ENCODE measurements at places on chromosomes 13 and 19.

- no peak for DNase-seq
Measured at GRCh38 chr13:36068566-36068965, 62.6 kb downstream of the DCLK1 start.

DNA sequence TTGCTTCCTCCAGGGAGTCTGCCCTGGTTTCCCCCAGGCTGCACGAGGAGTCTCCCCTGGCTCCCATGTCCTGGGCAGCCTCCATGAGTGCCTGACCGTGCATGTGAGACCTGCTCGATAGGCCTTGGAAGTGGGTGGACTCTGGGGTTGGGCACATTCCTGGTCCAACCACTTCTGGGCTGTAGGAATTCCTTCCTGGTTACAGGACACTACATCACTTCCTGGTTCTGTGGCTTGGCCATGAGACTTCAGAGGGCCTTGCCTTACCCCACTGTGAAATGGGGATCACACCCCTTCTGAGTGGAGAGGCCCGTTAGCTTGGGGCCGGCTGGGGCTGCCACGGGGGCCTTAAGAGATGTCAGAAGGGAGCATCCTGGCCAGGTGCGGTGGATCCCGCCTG, 4.0 kb upstream of the ZNF628 start:
- no peak for DNase-seq

- no peak for DNase-seq
Measured at GRCh38 chr13:83201506-83201905, 680.8 kb downstream of the SLITRK1 start.

DNA sequence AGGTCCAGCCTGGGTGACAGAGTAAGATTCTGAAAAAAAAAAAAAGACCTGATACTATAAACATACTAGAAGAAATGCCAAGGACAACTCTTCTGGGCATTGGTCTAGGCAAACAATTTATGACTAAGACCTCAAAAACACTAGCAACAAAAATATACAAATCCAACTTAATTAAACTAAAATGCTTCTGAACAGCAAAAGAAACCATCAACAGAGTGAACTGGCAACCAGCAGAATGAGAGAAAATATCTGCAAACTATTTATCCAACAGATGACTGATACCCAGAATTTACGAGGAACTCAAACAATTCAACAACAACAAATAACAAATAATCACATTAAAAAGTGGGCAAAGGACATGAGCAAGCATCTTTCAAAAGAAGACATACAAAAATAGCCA, 26.8 kb upstream of the GPC6 start:
- no peak for DNase-seq

- DNase-seq, result no peak
Measured at GRCh38 chr13:99472122-99472440, 29.2 kb upstream of the TM9SF2 start.
